ENCODE measurements at places on chromosomes 13 and 19.

DNA sequence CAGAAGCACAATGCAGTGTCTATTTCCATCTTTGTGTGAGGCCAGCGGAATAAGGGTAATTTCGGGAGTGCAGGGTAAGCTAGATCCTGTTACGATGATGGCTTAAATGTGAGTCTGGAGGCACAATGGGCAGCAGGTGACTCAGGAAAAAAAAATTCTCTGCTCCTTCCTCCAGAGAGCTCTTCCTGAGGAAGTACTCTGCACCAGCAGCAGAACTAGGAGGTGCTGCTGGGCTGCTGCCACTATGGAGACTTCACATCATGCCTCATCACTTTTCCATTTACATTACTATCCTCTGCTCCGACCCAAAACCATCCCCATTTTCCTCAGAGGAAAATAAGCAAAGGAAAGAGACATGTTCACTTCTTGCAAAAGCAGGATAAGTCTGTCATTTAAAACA lies 282.0 kb downstream of the DNAJC15 start:
- DNase-seq = no peak

DNA sequence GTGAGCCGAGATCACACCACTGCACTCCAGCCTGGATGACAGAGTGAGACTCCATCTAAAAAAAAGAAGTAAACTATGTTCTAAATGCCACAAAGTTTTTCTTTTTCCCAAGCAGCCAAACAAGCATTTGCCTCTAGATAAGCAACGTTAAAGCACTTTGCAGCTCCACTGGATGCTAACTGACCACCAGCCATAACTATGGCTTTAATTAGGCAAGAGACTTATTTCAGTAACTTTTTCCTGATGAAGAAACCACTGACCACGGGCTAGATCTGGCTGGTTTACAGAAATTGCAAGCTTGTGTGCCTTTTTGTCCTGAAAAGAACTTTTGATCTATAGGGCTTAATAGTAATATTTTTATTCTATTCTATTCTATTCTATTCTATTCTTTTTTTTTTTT lies 22.1 kb downstream of the CD70 start:
- no peak for DNase-seq

GRCh38 chr13:48826039-48826438 lies 149.7 kb upstream of the FNDC3A start:
- DNase-seq = no peak

GRCh38 chr19:1145635-1146411 lies 28.2 kb downstream of the SBNO2 start:
- DNase-seq = no peak

DNA sequence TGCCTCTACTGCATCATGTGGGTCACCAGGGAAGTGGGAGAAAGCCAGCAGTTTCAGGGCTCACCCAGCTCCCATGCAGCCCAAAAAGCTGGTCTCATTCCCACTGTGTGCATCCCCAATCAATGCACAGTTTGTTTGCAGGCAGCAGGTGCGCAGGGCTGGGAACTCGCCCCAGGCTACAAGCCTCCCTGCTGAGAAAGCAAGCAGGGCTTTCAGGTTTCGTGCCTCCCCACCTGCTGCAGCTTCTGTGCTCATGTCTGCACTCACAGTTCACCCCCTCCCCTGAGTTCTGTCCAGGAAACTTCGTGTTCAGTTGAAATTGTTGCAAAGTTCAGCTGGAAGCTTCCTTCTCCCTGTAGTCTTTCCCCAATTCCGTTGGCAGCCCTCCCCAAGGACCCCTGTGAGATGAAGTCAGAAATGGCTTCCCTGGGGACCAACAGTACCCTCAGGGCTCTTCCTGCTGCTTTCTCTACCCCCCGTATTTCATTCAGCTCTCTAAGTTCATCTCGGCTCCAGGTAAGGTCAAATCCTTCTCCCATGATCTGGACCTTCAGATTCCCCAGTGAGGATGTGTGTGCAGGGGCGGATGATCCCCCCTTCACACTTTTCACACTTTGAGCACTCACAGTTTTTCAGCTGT lies 10.3 kb upstream of the KLK3 start:
- DNase-seq = no peak

GRCh38 chr19:45061965-45062364 lies 14.3 kb downstream of the ZNF296 start:
- DNase-seq = no peak

- DNase-seq = no peak
Measured at GRCh38 chr19:45528744-45529419, 21.6 kb downstream of the VASP start.

GRCh38 chr19:50422397-50423278 lies 3.9 kb downstream of the SPIB start:
- no peak for DNase-seq

DNA sequence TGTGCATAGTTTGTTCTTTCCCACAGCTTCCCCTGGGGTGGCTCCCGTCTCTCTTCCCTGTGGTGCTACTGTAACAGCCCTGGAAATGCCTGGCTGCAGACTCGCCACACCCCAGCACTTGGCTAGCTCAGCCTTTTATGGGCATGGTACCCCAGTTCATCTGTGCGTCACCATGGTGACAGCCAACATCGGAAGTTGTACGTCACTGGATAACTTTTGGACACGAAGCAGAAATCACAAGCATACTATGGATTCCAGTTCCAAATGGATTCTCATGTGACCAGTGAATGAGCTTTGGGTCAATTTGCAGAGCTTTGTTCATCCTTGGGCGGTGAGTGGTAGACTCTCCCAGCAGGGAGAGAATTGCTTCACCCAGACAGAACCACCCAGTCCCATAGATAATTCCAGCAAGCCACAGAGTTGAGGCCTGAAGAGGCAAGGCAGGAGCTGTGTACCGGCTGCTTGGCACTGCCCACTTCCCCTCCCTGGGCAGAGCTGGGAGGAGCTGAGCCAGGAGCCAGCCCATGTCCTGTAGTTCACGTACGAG lies 54.4 kb downstream of the COL4A2 start:
- DNase-seq = no peak

DNA sequence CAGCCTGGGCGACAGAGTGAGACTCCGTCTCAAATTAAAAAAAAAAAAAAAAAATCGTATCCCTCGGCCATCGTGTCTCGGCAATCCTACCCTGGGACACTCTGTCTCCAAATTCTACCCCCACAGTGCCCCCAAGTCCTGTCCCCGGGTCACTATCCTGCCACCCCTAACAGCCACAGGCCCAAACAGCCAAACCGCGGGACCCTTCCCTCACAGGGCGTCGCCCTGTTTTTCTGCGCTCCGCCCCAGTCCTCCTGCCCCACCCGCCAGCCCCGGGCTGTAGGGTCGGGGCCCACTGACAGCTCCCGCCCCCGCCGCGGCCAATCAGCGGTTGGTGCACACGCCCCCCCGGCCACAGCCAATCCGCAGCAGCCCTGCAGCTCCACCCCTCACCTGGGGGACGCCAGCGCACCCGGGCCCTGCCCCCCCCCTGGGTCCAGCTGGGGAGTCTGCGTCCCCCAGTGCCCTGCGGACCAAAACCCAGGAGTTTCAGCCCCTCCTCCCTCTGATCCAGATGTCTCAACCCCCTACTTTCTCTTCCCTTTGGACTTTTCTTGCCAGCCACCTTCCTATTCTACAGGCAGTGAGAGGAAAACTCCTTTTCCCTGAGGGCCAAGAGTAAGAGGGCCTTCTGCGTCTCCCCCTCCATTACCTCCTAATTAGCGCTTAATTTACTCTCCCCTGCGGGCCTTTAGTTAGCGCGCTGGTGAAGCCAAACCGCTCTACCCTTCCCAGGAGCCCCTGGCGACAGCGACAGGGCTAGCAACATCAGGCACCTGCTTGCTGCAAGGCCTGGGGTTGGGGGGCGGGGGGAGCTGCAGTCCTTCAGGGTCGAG lies 1.5 kb upstream of the BCAT2 start:
- DNase-seq = peak; percentile 78

- no peak for DNase-seq
Measured at GRCh38 chr13:28468023-28468915, 26.7 kb downstream of the FLT1 start.

GRCh38 chr13:30504081-30504480 lies 38.3 kb upstream of the HMGB1 start:
- DNase-seq = no peak

DNA sequence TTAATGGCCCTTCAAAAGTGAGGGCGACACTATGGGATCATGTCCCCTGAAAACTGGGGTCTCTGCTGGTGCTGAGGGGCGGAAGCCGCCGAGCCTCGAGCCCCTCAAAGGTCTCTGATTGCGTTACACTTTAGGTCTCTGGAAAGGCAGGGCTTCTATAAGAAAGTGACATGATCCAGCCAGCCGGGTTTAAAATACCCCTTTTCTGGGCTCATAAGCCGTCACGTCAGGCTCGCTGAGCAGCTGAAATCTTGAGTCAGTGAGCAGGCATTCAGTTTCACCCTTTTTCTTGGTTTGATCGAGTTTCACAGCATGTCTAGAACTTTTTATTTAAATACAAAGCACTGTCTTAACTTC lies 600 bp upstream of the HMGB1 start:
- DNase-seq = no peak

- no peak for DNase-seq
Measured at GRCh38 chr13:45456196-45456972, 8.4 kb upstream of the COG3 start.

- DNase-seq = no peak
Measured at GRCh38 chr19:19594381-19594780, 24.1 kb downstream of the PBX4 start.

DNA sequence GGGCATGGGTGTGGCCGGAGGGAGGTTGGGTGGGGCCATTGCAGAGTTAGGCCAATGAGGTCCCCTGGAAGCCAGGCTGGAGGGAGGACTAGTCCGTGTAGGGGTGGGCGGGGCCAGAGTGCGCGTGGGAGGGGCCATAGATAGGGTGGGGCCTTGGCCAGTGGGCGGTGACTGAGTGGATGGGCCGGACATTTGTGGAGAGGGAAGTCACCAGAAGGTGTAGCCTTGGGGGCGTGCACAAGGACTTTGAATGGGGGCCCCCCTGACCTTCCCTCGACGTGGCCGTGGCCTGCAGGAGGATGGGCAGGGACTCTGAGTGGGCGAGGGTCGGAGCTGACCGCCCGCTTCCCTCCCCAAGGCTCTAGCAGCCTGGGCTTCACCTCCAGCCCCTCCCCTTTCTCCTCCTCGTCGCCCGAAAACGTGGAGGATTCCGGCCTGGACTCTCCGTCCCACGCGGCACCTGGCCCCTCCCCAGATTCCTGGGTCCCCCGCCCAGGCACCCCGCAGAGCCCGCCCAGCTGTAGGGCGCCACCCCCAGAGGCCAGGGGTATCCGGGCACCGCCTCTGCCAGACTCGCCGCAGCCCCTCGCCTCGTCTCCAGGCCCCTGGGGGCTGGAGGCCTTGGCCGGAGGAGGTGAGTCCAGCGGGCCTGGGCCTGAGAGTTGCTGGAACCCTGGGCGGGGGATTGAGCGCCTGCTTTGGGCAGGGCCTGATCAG lies 16.5 kb upstream of the B3GNT3 start:
- DNase-seq = no peak

DNA sequence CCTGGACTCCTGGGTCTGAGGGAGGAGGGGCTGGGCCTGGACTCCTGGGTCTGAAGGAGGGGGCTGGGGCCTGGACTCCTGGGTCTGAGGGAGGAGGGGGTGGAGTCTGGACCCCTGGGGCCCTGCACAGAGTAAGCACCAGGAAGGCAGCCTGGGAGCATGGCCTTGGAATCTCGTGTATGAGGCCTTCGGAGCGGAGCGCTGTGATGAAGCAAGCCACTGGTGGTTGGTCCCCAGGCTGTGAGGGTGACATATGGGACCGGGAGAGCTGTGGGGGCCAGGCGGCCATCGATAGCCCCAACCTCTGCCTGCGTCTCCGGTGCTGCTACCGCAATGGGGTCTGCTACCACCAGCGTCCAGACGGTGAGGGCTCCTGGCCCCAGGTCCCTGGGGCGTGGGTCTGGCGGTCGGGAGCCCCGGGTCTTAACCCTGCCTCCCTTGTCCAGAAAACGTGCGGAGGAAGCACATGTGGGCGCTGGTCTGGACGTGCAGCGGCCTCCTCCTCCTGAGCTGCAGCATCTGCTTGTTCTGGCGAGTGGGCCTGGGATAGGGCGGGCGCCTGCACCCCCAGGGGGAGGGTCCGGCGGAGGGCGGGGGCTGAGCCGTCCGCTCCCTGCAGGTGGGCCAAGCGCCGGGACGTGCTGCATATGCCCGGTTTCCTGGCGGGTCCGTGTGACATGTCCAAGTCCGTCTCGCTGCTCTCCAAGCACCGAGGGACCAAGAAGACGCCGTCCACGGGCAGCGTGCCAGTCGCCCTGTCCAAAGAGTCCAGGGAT lies 918 bp downstream of the TMEM190 start:
- DNase-seq = no peak

DNA sequence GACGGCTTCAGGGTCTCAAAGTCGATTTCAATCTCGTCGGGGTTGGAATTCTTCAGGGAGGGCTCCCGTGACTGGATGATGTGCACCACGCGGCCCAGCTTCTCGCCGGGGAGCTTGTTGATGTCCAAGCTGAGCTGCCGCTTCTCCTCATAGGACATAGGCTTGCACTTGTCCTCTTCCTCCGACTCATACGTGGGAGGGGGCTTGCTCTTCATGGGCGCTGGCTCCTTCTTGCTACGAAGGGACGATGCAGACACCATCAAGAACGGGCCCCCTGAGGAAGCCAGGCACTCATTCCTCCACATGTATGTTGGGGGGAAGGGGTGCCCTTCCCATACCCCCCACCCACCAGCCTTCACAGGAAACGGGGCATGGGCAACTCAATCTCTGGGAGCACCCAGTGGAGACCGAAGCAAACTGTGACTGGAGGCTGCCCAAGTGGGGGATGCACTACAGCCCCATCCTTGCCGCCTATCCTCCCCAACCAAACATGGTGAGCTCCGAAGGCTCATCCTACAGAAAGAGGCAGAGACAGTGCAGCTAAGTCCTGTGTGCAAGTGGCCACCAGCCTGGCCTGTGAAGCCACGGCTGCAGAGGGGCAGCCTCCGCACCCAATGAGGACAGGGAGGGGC lies 23.2 kb upstream of the EPHX3 start:
- no peak for DNase-seq

- DNase-seq = no peak
Measured at GRCh38 chr19:30169196-30169900, 202.8 kb upstream of the ZNF536 start.

GRCh38 chr19:15452111-15453047 lies 2.6 kb upstream of the WIZ start:
- no peak for DNase-seq

GRCh38 chr19:12786141-12786870 lies 5.0 kb upstream of the JUNB start:
- DNase-seq = peak; percentile 25

DNA sequence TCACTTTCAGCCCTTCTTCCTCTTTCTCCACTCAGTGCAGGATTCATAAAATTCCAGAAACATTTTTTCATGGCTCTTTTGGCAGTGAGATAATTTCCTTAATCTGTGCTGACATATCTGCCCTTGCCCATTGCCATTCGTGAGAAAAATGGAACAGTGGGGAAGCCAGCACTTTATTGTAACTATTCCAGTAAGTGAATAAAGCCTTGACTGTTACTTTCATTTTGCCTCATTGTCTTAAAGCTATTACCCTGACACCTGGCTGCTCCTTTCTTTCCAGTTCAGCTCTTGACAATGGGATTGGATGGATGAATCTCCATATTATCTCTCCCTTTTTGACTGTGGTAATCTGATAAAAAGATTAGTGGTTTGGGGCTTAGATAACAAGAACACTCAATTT lies 1068.1 kb upstream of the PCDH20 start:
- DNase-seq = no peak

- no peak for DNase-seq
Measured at GRCh38 chr13:39364947-39365468, 238.0 kb downstream of the LHFPL6 start.
